H9 (cell line): ENCODE measurements at places on chromosomes 3 and 15. TPM values are rescaled to one million over a fixed set of nuclear protein-coding genes. Genes with fewer than 3 reads are reported as not detected.

FSD2 gene
- total RNA-seq, result not detected in 2 replicates

GRCh38 chr3:9452417-9452816, 55.0 kb downstream of the SETD5 start:
- no peaks in the 10 kb centered on the region for H3K4me1 ChIP-seq
- no peak overlapping the region for H3K4me3 ChIP-seq
- no peak overlapping the region for H3K27ac ChIP-seq
- DNase-seq, result no peak
- H3K36me3 ChIP-seq, result peaks cover 83% of the 10 kb centered on the region
- no peaks in the 10 kb centered on the region for H3K27me3 ChIP-seq

SH3GL3 gene
- total RNA-seq, result 11.0 and 11.2 TPM in 2 replicates

- peaks cover 9% of the 10 kb centered on the region; the same call in 1 of the 2 replicates for H3K4me1 ChIP-seq
- H3K27me3 ChIP-seq, result peaks cover 6% of the 10 kb centered on the region; the same call in 1 of the 2 replicates
- H3K36me3 ChIP-seq, result no peaks in the 10 kb centered on the region; the same call in 2 of the 3 replicates
- peak; percentile 52 for DNase-seq
- H3K27ac ChIP-seq, result no peak overlapping the region
- no peak overlapping the region for H3K4me3 ChIP-seq
Observed at GRCh38 chr3:193791041-193792032, 198.3 kb downstream of the OPA1 start.

IQCH gene
- total RNA-seq, result 1.1 and 1.9 TPM in 2 replicates

GRCh38 chr3:60053526-60054265, 1003.9 kb upstream of the CFAP20DC start:
- H3K4me3 ChIP-seq, result no peak overlapping the region
- H3K36me3 ChIP-seq, result no peaks in the 10 kb centered on the region; the same call in 1 of the 3 replicates
- no peak for DNase-seq
- H3K4me1 ChIP-seq, result no peaks in the 10 kb centered on the region

CFAP91 gene
- 2.2 and 2.3 TPM in 2 replicates for total RNA-seq

GRCh38 chr3:24496529-24497482, 2.2 kb upstream of the THRB start:
- peak; percentile 84 for DNase-seq
- H3K27me3 ChIP-seq, result peaks cover 6% of the 10 kb centered on the region; the same call in 1 of the 2 replicates
- H3K27ac ChIP-seq, result no peak overlapping the region
- H3K4me1 ChIP-seq, result peaks cover 14% of the 10 kb centered on the region; the same call in 1 of the 2 replicates
- no peaks in the 10 kb centered on the region for H3K36me3 ChIP-seq

CTXN2 gene
- total RNA-seq, result 0.11 TPM in 2 replicates

- no peak overlapping the region for H3K27ac ChIP-seq
- H3K36me3 ChIP-seq, result peaks cover 64% of the 10 kb centered on the region
- no peak for DNase-seq
- H3K4me1 ChIP-seq, result no peaks in the 10 kb centered on the region
- H3K27me3 ChIP-seq, result no peaks in the 10 kb centered on the region
Observed at GRCh38 chr3:48601622-48601994, 6.5 kb upstream of the COL7A1 start.

GRCh38 chr15:76983590-76984375, 11.1 kb upstream of the PSTPIP1 start:
- H3K36me3 ChIP-seq, result peaks cover 4% of the 10 kb centered on the region; the same call in 1 of the 3 replicates
- H3K4me3 ChIP-seq, result no peak overlapping the region
- no peak for DNase-seq
- no peak overlapping the region for H3K27ac ChIP-seq
- no peaks in the 10 kb centered on the region for H3K27me3 ChIP-seq
